Chondrocyte (in vitro differentiated cells): ENCODE measurements at places on chromosomes 3 and 15. TPM values are rescaled to one million over a fixed set of nuclear protein-coding genes. Genes with fewer than 3 reads are reported as not detected.
A peak's percentile ranks its signal among the peaks of the same experiment; 100 is the strongest.

DNA sequence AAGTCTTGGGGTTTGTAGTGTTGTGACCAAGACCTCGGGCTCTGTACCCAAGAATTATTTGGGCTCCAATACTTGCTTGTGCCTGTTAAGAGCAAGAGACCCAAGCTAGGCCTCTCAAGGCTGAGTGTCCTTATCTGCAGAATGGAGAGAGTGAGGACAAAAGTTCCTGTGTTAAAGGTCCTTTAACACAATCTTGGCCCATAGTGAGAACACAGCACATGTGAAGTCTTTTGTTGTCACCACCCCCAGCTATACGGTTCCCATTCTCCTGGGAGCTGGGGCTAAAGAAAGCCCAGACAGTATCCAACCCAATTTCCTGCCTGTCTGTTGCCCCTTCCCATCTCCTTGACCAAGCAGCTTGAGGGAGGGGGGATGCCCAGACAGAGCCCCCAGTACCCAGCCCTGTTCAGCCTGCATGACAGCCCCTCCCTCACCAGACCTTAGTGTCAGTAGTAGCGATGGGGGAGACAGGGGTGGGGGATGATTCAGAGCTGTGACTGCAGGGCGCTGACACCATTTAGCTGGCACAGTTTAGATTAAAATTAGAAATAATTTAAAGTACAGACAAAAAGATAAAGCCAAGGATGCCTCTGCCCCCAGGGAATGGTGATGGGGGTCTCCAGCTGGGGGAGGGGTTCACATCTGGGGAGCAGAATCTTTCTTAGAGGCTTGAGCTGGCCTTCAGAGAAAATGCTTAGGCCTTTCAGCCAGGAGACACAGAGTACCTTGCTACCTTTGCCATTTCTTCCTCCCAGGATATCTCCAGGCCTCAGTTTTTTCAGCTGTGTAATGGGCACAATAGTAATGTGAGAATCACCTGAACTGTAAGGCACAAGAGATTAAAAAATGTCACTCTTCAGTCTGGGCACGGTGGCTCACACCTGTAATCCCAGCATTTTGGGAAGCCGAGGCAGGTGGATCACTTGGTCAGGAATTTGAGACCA lies 2.7 kb downstream of the PRKCD start:
- H3K4me3 ChIP-seq = no peak overlapping the region
- no peak for DNase-seq
- H3K27me3 ChIP-seq = no peaks in the 10 kb centered on the region
- H3K27ac ChIP-seq = peak overlapping the region; percentile 74

DNA sequence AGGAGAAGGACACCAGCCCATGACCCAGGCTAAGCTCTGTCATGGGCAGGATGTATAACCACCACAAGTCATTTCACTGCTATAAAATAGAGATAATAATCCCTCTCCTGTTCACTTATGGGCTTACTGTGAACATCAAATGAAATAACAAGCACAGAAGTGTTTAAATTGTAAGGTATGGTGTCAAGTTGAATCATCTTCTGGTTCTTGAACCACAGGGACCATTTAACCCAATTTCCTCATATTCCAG lies 44.3 kb upstream of the TLE3 start:
- no peaks in the 10 kb centered on the region for H3K36me3 ChIP-seq
- no peak overlapping the region for H3K4me3 ChIP-seq
- H3K27ac ChIP-seq = no peak overlapping the region
- peaks cover 38% of the 10 kb centered on the region for H3K4me1 ChIP-seq
- no peak for DNase-seq

DNA sequence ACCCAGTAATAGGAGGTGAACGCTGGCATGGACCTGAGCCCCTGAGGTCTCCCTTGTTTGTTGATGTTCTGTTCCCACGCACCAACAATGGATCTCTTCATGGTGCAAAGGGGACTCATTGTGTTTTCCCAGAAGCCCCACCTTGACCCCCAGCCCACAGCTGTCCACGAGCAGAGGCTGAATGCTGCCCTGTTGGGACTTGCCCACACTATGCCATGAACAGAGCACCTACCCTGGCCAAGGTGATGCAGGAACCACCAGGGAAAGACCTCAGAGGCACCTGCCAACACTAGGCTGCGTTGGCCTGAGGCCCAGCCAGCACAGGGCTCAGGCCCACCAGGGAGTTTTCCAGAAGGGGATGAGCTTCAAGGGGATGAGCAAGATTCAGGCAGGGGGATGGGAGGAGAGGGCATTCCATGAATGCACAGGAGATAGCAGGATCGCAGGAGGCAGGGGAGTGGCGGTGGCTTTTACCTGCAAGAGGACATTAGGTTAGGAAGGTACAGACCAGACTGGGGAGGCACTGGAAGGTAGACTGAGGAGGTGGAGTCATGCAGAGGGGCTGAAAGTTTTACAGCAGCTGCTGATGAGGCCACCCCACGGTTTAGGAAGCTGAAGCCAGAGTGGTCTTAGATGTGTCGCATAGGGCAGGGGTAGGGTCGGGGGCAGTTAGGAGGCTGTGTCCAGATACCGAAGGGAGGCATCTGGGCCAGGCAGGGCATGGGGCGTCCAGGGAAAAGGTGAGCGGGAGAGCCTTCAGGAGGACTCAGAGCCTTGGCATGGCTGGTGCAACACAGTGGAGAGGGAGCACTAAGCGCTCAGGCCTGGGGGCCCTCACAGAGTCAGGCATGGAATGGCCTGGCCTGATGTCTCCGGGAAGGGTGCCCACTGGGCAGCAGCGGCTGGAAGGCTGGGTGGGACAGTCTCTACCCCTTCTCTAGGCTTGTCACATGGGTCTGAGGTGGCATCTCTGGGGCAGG lies 4.0 kb upstream of the PHGR1 start:
- H3K27me3 ChIP-seq = no peaks in the 10 kb centered on the region
- no peak overlapping the region for H3K4me3 ChIP-seq
- no peaks in the 10 kb centered on the region for H3K36me3 ChIP-seq
- H3K27ac ChIP-seq = no peak overlapping the region
- H3K4me1 ChIP-seq = peaks cover 26% of the 10 kb centered on the region

DNA sequence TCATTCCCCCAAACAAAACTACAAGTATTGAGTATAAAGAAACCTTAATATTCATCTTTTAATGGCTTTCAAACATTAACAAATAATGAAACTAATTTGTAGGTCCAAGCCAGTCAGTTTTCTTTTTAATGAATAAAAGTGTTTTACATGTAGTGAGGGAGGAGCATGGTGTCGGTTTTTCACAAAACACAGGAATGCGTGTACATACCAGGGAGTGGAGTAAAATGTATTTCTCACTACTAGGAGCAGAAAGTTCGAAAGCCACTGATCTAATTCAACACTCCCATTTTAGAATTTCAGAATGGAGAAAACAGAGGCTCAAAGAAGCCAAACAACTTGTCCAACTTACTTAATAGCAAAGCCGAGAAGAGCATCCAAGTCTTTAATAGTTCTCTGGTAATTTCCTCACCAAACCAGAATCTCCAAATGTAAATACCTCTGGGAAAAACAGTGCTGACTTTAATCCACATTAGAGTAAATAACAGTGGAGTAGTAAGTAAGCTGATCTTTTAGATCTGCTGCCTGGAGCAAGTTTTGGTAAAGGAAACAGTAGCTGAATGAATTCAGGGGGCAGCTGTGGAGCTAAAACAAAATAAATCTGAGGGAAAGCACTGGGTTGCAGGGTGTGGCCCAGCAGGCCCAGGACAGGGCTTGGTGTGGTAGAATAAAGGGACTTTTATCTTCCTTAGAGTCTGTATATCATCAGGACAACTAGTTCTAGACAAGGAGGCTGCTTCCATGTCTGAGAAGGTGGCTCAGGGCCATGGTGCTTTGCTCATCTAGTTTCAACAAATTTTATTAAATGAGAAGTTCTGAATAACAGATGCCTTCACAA lies 7.9 kb downstream of the ANP32A start:
- H3K4me3 ChIP-seq = no peak overlapping the region
- peaks cover 1% of the 10 kb centered on the region for H3K36me3 ChIP-seq
- DNase-seq = no peak
- H3K4me1 ChIP-seq = peaks cover 72% of the 10 kb centered on the region

GRCh38 chr3:108500728-108501127 lies 9.7 kb downstream of the MYH15 start:
- H3K27ac ChIP-seq = no peak overlapping the region
- H3K4me3 ChIP-seq = no peak overlapping the region
- no peaks in the 10 kb centered on the region for H3K36me3 ChIP-seq

DNA sequence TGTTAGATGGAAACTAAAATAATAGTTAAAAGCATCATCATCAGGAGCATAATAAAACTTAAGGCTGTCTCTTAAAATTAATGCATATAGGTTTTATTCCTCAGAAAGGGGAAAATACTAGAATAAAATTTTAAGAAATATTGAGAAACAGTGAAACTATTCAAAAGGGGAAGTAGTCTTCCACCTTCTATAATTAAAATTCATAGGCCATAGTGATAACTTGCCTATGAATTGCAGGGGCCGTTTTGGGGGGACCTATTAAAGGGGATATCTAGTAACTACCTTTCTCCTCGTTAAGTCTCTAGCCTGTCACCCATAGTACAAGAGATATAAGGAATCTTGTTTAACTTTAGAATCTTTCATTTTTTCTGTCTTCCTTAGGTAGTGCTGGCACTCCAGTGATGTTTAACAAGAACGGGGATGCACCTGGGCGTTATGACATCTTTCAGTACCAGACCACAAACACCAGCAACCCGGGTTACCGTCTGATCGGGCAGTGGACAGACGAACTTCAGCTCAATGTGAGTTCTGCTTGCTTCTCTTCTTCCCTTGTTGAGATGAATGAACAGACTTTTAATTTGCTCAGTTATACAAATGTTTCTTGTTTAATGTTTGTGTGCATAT lies 600.4 kb downstream of the GRM7 start:
- no peak for DNase-seq
- no peaks in the 10 kb centered on the region for H3K36me3 ChIP-seq
- no peak overlapping the region for H3K27ac ChIP-seq
- H3K4me3 ChIP-seq = no peak overlapping the region

GRCh38 chr3:59017617-59017984 lies 32.2 kb downstream of the CFAP20DC start:
- H3K36me3 ChIP-seq = no peaks in the 10 kb centered on the region
- no peak overlapping the region for H3K27ac ChIP-seq
- no peak overlapping the region for H3K4me3 ChIP-seq
- no peak for DNase-seq
- no peaks in the 10 kb centered on the region for H3K4me1 ChIP-seq
- H3K27me3 ChIP-seq = no peaks in the 10 kb centered on the region

GRCh38 chr3:20110826-20111225 lies 70.6 kb downstream of the KAT2B start:
- H3K36me3 ChIP-seq = peaks cover 2% of the 10 kb centered on the region
- H3K27me3 ChIP-seq = no peaks in the 10 kb centered on the region
- H3K4me1 ChIP-seq = no peaks in the 10 kb centered on the region
- DNase-seq = no peak
- no peak overlapping the region for H3K4me3 ChIP-seq
- no peak overlapping the region for H3K27ac ChIP-seq

- H3K4me3 ChIP-seq = no peak overlapping the region
- no peaks in the 10 kb centered on the region for H3K4me1 ChIP-seq
- no peak for DNase-seq
- no peak overlapping the region for H3K27ac ChIP-seq
Observed at GRCh38 chr3:70261283-70261682, 51.2 kb downstream of the MDFIC2 start.

GRCh38 chr3:13023235-13023970 lies 49.8 kb downstream of the IQSEC1 start:
- H3K36me3 ChIP-seq = peaks cover 3% of the 10 kb centered on the region
- peak overlapping the region; percentile 61 for H3K27ac ChIP-seq
- peak; percentile 76 for DNase-seq

- no peak overlapping the region for H3K4me3 ChIP-seq
- no peaks in the 10 kb centered on the region for H3K36me3 ChIP-seq
- H3K27ac ChIP-seq = no peak overlapping the region
- H3K27me3 ChIP-seq = no peaks in the 10 kb centered on the region
- peaks cover 52% of the 10 kb centered on the region for H3K4me1 ChIP-seq
- DNase-seq = no peak
Observed at GRCh38 chr15:98771541-98771940, 123.2 kb downstream of the IGF1R start.

IQCF5 gene
- not detected in 3 replicates for total RNA-seq

PPM1L gene
- total RNA-seq = 3.3 to 9.6 TPM (median 8.5 TPM) in 3 replicates

NOX5 gene
- not detected in 3 replicates for total RNA-seq

PAQR5 gene
- total RNA-seq = 0.20 TPM in 1 of 3 replicates, not detected in the others

IL16 gene
- 1.1 to 2.5 TPM (median 2.0 TPM) in 3 replicates for total RNA-seq

ZNF660 gene
- total RNA-seq = 5.3 to 9.4 TPM (median 5.4 TPM) in 3 replicates
